Activated T-helper 2 cell treated with anti-CD3 and anti-CD28 coated beads, Interferon-gamma antibody, Interleukin-2, Interleukin-4, amounts not matched to agents 10 μg/mL and 5 μg/mL and 100 μg/mL, durations not matched to agents 14 hours and 24 hours and 36 hours (primary cell): ENCODE measurements at places on chromosomes 2 and 18.

GRCh38 chr2:96305091-96305978 lies at the start of gene SNRNP200:
Gene SNRNP200, minus strand, starts transcription at chr2:96305546. Its CDS starts 109 bp downstream, at chr2:96305437.
- DNase-seq: peak; percentile 88
- no peaks in the 10 kb centered on the region for H3K27me3 ChIP-seq

DNA sequence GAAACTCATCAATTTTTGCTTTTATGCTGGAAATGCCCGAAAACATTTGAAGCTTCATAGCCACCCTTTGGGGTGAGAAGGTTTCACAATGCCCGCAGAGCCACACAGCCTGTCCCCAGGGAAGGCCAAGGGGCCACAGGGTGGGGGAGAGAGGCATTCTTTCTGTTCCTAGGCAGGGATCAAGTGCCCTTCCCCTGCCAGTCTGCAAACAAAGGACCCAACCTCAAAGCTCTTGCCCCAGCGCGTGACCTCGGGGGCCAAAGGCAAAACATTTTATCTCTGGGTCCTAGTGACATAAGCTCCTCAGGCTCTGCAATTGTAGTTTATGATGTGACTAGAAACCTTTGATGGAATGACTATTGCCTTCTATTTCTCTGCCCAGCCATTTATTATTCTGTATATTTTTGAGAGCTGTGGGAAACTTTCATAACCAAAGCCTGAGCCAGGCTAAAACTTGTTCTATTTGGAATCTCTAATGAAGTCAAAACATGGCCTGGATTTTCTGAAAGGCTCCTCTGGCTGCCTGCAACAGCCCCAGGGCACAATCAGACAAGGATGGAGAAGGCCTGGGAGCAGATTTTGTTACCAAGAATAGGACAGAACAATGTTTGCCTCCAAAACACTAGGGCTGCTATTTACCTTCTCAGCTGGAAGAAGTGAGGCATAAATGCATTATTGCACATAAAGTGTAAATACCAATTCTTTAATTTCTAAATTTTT lies 137.2 kb upstream of the KCTD1 start:
- no peaks in the 10 kb centered on the region for H3K36me3 ChIP-seq
- no peak for DNase-seq
- H3K27me3 ChIP-seq: peaks cover 29% of the 10 kb centered on the region
- no peak overlapping the region for H3K27ac ChIP-seq

DNA sequence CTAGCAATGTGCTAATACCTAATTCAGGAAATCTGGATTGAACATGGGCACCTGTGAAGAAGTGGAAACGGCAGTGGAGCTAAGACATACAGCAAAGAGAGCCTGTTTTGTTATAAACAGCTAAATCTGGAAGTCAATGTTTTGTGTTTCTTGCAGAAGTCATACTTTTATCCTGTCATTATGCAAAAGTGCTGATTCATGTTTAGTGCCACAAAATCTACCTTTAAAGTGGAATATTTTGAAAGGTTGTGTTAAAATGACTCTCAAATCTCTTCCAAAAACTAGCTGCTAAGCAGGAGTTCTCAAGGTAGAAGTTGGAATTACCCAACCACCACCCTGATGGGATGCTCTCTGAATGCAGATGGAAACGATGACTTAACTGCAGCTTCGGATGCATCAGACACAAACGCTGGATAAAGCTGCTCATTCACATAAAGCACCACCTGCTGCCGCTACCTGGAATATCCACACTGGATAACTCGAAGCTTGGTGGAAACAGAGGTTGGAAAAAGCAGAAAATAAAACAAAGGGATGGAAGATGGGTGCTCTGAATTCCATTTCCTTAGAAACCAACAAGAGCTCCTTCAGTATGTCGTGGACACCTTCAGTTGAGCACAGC lies 132.6 kb upstream of the ZNF236 start:
- peaks cover 15% of the 10 kb centered on the region for H3K4me1 ChIP-seq
- no peak for DNase-seq
- H3K27me3 ChIP-seq: peaks cover 25% of the 10 kb centered on the region
- no peak overlapping the region for H3K27ac ChIP-seq
- no peaks in the 10 kb centered on the region for H3K36me3 ChIP-seq

- H3K4me1 ChIP-seq: peaks cover 7% of the 10 kb centered on the region
- no peak for DNase-seq
- peaks cover 73% of the 10 kb centered on the region for H3K27me3 ChIP-seq
- H3K27ac ChIP-seq: no peak overlapping the region
These were observed 511.6 kb downstream of the PLCL1 start for GRCh38 chr2:198315791-198316630.

DNA sequence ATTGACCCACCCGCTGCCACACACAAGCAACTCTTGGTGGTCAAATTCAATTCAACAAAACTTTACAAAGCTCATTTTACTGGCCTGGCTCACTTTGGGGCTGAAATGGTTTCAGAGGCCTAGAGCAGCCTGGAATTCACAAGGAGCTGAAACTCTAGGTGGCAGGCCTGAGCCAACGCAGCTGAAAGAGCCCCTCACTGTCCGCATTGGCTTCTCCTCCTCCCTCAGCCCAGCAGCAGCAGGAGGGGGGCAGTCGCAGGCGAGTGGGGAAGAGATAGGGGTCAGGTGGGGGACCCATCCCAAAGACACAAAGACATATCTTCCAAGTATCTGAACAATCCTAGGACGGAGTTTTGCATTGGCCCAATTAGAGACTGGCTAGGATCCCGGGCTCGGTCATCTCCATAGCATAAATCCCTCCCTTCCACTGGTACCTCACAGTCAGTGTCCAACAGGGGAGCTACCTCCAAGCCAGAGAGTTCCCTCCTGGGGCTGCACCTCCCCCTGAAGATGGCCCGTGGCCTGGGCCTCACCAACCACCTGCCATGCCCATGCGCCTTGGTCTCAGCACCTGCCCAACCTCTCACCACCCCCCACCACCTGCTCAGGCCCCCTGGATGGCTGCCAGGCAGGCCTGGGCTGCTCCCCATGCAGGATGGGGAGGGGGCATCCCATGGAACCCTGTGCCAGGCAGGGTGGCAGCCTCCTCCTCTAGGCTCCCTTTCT lies 113.4 kb downstream of the ZBTB7C start:
- no peaks in the 10 kb centered on the region for H3K27me3 ChIP-seq
- no peak for DNase-seq
- no peak overlapping the region for H3K27ac ChIP-seq
- no peak overlapping the region for H3K4me3 ChIP-seq
- H3K36me3 ChIP-seq: no peaks in the 10 kb centered on the region
